GDM1 (cell line): ENCODE measurements at places on chromosomes 2 and 18.
A peak's percentile ranks its signal among the peaks of the same experiment; 100 is the strongest.

GRCh38 chr2:43412114-43412753 lies 183.6 kb downstream of the THADA start:
- no peak for DNase-seq

- DNase-seq, result no peak
Measured at GRCh38 chr2:43540021-43540779, 55.6 kb downstream of the THADA start.

DNA sequence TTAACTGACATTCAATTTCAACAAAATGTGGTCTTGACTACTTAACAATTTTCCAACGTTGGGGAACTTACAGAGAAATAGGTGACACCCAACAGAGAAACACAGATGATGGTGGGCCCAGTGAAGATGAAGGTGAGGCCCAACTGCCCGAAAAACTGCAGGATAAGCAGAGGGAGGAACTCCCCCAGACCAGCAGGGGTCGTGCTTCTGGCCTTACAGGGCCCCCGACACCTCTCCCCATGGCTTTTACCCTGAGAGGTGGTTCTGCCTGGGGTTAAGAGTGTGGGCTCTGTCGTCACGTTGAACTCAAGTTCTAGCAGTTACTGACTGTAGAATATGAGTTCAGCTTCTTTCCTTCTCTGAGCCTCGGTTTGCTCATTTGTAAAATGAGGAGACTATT lies 119.5 kb upstream of the SMIM21 start:
- no peak for DNase-seq

DNA sequence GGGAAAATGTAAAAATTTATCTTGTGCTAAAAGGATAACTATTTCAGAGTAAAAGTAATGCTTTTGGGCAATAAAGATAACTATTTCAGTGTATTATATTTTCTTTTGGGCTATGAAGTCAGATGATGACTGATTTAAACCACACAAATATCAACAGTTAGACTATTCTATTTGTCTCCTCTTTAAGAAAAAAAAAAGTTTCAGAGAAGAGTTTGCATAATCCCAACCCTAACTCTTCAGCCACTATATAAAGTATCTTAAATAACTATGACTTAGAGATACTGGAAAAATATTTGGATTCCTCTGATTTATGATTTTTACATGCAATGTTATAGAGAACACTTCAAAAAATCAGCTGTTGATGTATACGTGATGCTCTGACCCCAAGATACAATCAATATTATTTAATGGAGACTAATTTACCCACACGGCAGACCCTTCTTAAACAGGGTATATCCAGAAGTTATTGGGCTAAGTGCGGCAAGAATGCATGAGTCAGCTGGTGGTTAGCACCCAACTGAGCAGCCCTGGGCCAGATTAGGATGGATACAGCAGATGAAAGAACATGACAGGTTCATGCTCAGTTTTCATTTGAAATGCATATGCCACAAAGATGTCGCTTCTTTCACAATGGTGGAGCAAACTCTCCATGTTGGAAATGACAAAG lies 279.0 kb downstream of the AFF3 start:
- DNase-seq, result no peak

GRCh38 chr2:171241771-171242170 lies 81.1 kb upstream of the TLK1 start:
- DNase-seq, result no peak

DNA sequence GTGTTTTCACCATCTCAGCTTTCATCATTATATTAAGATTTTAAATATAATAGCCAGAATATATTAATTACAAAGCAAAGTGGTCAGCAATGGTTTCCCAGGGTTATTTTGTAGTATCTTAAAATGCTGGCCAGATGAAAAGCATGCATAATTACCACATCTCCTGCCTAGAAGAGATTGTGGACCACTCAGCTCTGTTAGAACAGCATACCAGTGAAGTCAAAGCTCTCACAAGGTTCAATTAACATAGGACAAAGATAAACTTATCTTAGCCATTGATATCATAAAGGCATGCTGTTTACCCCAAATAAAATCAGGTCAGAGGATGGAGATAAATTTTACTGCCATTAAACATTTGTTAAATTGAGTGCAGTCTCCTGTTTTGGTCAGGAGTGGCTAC lies 19.3 kb upstream of the PDE1A start:
- DNase-seq, result no peak

GRCh38 chr2:71173096-71173495 lies 42.7 kb downstream of the MPHOSPH10 start:
- DNase-seq, result no peak

DNA sequence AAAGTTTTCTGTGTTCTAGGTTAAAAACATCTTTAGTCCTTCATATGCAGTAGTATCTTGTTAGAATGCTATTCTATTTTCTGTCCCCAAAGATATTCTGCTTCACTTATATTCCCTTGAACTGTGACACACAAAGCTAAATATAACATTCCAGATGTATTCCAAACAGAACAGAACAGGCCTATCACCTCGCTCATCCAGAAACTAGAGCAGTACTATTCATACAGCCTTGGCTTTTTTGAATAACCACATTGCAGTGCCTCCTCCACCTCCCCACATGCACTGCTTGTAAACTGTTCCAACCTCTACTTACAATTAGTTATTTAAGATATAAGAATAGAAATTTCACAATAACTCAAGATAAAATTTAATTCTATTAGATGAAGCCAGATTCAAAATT lies 196.8 kb downstream of the EXOC6B start:
- no peak for DNase-seq

GRCh38 chr2:70684846-70685622 lies 83.0 kb downstream of the ADD2 start:
- DNase-seq, result no peak

GRCh38 chr2:130764821-130765115 lies 9.4 kb downstream of the AMER3 start:
- no peak for DNase-seq

DNA sequence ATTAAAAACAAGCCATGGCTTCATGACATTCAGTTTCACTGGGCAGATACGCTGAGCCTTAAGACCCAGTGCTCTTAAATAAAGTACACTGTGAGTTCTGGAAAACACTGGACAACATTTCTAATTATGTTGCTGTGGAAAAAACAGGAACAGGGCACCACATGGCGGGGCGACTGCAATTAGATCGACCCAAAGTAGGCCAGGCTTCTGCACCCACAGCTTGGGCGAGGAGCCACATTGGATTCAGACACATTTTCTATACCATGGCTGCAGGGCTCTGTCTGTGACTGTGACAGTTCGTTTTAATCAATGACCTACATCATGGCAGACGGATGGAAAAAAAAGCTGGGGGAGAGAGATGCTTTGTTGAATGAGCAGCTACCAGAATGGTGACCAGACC lies 227.2 kb upstream of the HS6ST1 start:
- no peak for DNase-seq

GRCh38 chr2:180368881-180369280 lies 361.8 kb upstream of the CWC22 start:
- no peak for DNase-seq

DNA sequence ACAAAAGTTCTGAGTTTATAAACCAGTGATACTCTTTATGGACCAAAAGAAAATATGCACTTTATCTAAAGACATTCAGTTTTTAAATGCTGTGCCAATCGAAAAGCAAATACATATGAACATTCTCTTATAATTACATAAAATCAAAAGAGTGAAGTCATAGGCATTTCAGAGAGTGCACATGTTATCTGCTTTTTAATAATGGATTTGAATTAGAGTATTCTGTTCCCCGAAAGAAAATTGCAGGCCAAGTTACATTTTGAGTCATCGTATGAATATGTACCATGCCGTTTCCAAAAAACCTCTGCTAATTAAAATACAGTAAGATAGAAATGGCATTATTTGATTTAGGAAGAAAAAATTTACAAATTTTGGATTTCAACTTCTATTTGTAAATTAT lies 565.7 kb downstream of the ZEB2 start:
- DNase-seq, result no peak

- DNase-seq, result no peak
Measured at GRCh38 chr2:210399440-210400041, 77.0 kb downstream of the LANCL1 start.

GRCh38 chr18:57107140-57107832 lies 39.6 kb upstream of the BOD1L2 start:
- DNase-seq, result peak; percentile 7

GRCh38 chr2:68319398-68320117 lies at the start of gene CNRIP1:
Gene CNRIP1 (minus strand): TSS chr2:68319949. CDS start chr2:68319400, 549 bp downstream.
- DNase-seq, result no peak

DNA sequence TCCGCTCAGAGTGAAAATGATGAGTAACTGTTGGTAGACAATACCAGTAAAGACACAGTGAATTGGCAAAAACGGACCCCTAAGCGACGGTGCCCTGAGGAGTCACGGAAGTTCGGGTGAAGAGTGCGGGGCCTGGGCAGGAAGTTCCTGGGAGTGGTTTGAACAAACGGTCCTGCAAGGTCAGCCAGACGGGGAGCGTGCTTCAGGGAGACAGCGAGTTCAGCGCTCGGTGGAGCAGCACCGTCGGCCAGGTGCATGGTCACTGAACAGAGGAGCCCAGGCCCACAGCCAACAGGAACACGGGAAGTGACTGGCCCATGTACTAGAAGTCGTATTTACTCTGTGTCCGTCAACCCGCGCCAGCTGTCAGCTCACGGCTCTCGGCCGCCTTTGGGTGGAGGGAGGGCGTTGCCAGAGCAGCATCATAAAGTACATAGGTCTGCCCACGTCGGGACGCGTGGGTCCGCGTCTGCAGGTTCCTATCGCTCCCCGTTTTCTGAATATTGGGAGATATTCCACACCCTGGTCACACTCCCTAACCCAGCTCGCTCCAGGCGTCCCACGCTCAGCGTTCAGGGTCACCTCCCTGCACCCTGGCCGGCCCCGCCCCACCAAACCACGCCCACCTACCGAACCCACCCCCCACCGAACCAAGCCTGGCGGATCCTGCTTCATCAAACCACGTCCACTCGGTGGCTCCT lies 75.6 kb upstream of the UXS1 start:
- no peak for DNase-seq

DNA sequence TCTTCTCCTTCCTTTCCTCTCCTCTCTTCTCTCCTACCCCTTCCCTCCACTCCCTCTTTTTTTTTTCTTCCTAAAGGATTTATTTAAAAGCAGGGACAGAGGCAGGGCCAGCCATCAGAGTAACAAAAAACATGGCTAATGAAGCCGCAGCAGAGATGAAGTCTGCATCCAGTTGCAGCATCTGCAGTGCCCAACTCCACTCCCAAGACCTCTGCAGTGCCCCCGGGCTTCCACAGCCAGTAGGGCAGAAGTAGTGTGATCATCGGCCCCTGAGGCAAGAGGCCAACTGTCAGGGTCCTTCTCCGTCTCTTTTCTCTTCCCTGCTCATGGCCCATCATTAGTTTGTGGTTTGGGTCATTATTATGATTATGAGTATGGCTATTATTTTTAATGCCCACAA lies 4.2 kb upstream of the EGR4 start:
- no peak for DNase-seq

GRCh38 chr18:8812631-8813030 lies 107.3 kb downstream of the MTCL1 start:
- no peak for DNase-seq

- DNase-seq, result no peak
Measured at GRCh38 chr2:232966122-232966521, 46.9 kb downstream of the NGEF start.

DNA sequence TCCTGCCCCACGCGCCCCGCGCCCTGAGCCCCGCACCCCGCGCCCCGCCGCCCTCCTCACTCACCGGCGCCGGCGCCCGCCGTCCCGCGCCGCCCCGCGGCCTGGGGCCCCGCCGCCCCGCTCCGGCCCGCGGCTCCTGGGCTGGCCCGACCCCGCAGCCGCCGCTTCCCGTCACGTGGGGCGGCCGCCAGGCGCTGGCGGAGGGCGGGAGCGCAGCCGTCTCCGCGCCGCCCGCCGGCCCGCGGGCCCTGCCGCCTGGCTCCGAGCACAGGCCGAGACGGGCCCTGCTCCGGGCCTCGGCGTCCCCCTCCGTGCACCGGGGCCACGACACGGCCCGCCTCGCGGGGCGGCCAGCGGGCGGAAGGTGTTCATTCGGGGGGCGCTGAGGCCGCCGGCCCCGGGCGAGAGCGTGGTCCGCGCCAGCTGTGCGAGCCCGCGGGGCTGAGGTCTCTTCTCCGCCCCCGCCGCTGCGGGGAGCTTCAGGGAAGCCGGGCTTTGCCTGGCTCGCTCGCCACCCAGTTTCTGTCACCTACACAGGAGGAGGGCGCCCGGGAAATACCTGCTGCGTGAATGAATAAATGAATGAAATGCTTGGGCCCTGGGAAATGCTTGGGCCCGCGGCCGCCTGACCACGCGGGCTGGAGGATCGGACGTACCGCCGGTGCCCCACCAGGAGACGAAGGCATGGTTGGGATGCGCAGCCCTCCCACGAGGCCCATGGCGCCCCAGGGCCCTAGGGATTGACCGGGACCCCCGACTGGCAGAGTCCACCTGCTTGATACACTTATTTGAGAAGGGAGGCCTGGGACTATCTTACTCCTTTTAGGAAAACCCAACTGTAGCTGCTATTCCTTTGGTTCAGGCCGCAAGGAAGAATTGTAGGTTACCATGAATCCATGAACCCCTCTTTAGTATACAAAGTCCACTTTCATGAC lies at the start of gene TGFBRAP1:
Gene TGFBRAP1 (minus strand): TSS at position 175 of the 935 bp plus-strand sequence. CDS start 21,434 bp downstream, outside the sequence.
- peak; percentile 42 for DNase-seq

- DNase-seq, result no peak
Measured at GRCh38 chr2:228841877-228842276, 429.2 kb downstream of the PID1 start.
